Stimulated activated effector memory CD8-positive, alpha-beta T cell treated with anti-CD3 and anti-CD28 coated beads, Interleukin-12 subunit alpha, Interleukin-12 subunit beta, amount 100 ng/mL, for 72 hours (primary cell): ENCODE measurements at places on chromosomes 13 and 19.

DNA sequence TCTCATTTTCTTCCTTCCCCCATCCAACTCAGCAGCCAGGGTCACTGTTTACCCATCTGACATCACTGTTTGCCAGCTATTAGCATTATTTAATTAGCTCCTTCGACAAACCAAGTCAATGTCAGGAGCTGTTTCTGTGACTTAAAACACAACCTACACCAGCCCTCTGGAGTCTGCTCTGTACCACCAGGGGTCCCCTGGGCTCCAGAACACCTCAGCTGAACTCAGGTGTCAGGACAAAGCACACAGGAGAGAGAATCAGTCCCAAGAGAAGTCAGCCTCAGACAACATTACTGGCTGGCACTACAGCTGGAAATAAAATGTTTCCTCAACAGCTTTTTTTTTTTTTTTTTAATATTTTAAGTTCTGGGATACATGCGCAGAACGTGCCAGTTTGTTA is 45.1 kb downstream of the DCLK1 start:
- DNase-seq: no peak

DNA sequence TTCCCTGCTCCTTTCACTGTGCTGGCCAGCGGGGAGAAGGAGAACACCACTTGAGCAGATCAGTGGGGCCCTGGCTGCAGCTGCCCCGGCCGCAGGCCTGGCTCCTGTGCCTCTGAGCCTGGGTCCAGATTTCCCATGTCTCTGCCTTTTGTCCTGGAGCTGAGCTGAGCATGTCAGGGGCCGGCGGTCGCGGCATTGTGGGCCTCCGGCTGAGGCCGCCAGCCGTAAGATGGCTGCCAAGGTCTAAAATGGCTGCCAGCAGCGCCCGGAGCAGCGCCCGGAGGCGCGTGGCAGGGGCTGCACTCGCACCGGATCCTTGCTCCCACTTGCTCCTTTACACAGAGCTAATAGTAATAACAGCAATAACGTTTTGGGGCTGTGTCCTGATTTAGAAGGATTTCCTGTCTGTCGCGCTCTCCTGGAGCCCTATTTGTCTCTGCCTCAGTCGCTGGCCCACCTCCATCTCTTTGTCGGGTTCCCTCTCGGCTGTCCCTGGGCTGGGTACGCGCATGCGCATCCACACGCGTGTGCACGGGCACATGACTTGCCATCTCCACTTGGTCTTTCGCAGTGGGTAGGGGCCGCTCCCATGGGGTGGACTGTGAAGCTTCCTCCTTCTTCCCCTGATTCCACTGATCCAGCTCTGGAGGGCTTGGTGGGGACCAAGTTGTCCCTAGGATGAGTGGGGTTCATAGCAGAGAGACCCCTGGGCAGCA is 32.1 kb downstream of the LYL1 start:
- no peak for DNase-seq

GRCh38 chr19:49116544-49116943 is 2.4 kb downstream of the LIN7B start:
- no peak for DNase-seq

- no peak for DNase-seq
Measured at GRCh38 chr13:68719815-68720214, 1387.8 kb upstream of the ATXN8OS start.

- no peak for DNase-seq
Measured at GRCh38 chr13:35785576-35786303, 309.3 kb upstream of the MAB21L1 start.

GRCh38 chr13:99231721-99232120 is 26.5 kb downstream of the GPR18 start:
- no peak for DNase-seq

- DNase-seq: no peak
Measured at GRCh38 chr19:8257052-8257443, 47.9 kb downstream of the CERS4 start.

DNA sequence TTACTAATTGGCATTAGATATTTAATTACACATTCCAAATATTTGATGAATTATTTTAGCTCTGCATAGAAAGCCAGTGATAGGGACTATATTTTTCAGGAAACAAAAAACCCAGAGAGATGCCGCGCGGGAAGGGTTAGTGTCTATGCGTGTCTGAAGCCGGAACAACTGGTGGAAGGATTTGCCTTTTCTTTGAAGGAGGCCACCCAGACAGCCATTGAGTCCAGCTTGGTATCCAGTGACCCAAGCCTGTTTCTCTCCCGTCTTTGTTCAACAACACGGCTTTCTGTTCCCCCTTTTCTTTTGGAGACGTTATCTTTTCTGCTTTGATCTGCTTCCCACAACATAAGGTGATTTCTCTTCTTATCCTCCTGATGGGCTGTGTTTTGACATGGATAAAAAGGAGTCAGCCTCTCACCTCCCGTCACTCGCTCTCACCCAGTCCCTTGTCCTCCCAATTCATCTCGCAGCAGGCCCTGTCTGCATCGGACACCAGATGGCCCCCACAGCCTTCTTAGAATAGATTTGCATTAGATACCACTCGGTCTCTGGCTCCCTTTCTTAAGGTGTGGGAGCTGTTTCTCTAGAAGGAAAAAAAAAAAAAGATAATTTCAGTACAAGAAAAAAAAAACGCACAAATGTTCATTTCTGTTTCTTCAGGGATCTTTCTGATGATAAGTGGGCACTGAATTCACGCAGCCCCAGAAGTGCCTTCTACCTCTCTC is 361.8 kb downstream of the ZNF536 start:
- no peak for DNase-seq
